ENCODE measurements at places on chromosomes 6 and 20. TPM values are rescaled to one million over a fixed set of nuclear protein-coding genes. Genes with fewer than 3 reads are reported as not detected.

Gene CDC40
- 38.3 TPM for total RNA-seq

Gene PPP1R3G
- not detected for total RNA-seq

DNA sequence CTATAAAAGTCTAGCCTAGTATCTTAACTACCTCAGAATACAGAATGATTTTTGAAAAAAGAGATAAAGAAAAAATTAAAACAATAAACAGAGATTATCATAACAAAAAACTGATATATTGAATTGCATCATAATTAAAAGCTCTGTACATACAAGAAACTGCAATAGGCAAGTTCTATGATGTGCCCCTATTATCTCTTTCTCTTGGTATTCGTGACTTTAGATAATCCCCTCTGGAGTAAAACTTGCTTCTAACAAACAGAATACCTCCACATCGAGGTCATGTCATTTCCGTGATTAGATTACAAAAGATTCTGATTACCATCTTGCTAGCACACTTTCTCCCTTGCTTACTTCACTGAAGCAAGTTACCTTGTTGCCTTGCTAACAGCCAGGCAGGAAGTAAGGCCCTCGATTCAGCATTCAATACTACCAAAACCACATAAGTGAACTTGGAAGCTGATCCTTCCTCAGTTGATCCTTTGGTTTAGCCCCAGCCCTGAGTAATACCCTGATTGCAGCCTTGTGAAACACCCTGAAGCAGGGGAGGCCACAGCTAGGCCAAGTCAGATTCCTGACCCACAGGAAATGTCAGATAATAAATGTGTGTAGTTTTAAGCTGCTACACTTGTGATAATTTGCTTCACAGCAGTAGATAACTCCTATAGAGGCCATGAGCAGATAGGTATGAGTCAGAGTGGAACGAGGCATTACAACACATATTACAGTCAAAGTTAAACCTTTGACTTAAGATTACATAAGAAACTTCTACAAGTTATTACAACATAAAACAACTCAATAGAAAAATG lies 53.7 kb upstream of the TMX4 start:
- H3K27ac ChIP-seq: peak overlapping the region; percentile 56
- H3K27me3 ChIP-seq: no peaks in the 10 kb centered on the region
- no peaks in the 10 kb centered on the region for H3K36me3 ChIP-seq
- peaks cover 14% of the 10 kb centered on the region for H3K4me1 ChIP-seq
- DNase-seq: no peak

GRCh38 chr6:106913111-106913510 lies 61.4 kb downstream of the CD24 start:
- no peak for DNase-seq
- no peaks in the 10 kb centered on the region for H3K27me3 ChIP-seq
- H3K4me1 ChIP-seq: no peaks in the 10 kb centered on the region
- no peak overlapping the region for H3K4me3 ChIP-seq
- no peaks in the 10 kb centered on the region for H3K36me3 ChIP-seq

Gene VARS1
- 91.3 TPM for total RNA-seq

- no peak overlapping the region for H3K27ac ChIP-seq
- peaks cover 10% of the 10 kb centered on the region for H3K27me3 ChIP-seq
- no peak overlapping the region for H3K4me3 ChIP-seq
- DNase-seq: no peak
Observed at GRCh38 chr6:87741001-87741650, 39.1 kb upstream of the AKIRIN2 start.

Gene PDYN
- not detected for total RNA-seq

DNA sequence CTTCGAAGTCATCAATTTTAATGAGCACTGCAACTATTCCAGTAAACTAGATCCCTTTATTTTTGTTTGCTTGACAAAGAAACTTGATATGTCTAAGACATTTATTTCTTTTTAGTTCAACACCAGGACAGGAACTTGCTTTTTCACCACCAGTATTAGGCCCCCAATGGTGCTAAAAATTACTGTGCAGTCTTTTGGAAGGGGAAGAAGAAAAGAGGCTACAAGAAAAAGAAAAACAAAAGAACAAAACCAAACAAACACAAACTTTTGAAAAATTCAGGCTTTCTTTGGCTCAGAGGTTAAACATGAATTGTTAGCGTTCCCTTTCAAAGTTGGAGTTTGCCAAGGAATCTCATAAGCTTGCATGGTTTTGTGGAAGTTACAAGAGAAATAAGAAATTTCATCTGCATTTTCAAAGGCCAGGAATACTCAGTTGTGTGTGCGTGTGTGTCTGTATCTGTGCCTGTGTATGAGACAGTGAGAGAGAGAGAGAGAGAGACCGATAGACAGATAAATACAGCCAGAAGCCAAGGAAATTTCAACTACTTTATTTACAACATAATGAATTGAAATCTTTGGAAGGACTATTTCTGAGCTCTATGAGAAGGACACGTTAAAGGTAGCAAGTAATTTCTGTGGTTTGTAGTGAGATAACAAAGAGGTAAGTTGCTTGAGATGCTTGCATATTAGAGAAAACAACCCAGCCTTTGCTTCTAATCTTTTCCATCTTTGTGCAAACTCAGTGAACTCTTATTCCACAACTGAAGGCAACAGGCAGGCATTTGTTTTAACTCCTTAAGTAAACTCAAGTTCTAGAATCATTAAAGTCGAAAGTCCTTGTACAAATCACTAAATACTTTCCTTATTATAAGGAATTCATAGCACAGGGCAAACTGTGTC lies 171.0 kb upstream of the CITED2 start:
- peaks cover 12% of the 10 kb centered on the region for H3K4me1 ChIP-seq
- H3K27me3 ChIP-seq: peaks cover 10% of the 10 kb centered on the region
- no peak for DNase-seq
- peak overlapping the region; percentile 24 for H3K27ac ChIP-seq
- peak overlapping the region; percentile 46 for H3K4me3 ChIP-seq
- no peaks in the 10 kb centered on the region for H3K36me3 ChIP-seq

GRCh38 chr20:4932061-4932460 lies 69.2 kb downstream of the SLC23A2 start:
- no peaks in the 10 kb centered on the region for H3K36me3 ChIP-seq
- no peak for DNase-seq
- H3K27me3 ChIP-seq: no peaks in the 10 kb centered on the region
- no peak overlapping the region for H3K4me3 ChIP-seq

DNA sequence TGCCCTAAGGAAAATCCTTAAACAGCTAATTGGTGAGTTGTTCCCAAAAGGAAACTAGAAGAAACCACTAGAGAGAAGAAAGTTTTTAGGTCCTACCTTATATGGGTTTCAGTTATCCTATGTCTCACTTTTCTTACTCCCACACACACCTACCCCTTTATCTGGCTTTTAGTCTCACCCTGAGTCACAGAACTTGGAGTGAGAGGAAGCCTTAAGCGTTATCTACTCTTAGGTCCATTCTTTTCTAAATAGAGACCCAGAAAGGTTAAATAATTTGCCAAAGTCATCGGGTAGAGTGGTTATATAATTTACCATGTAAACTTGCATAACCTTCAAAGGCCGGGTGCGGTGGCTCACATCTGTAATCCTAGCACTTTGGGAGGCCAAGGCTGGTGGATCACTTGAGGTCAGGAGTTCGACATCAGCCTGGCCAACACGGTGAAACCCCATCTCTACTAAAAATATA lies 4.3 kb upstream of the RPP21 start:
- H3K27ac ChIP-seq: no peak overlapping the region
- H3K36me3 ChIP-seq: peaks cover 17% of the 10 kb centered on the region
- no peak overlapping the region for H3K4me3 ChIP-seq
- peaks cover 25% of the 10 kb centered on the region for H3K4me1 ChIP-seq
- H3K27me3 ChIP-seq: no peaks in the 10 kb centered on the region

Gene VEGFA
- 67.1 TPM for total RNA-seq

Measured in activated T-cell treated with anti-CD3 and anti-CD28 coated beads, Interleukin-2, amount 50 U/mL, for 72 hours (primary cell).